Left ventricle myocardium inferior (tissue), 1 donor: ENCODE measurements at places on chromosomes 6 and 20. TPM values are rescaled to one million over a fixed set of nuclear protein-coding genes. Genes with fewer than 3 reads are reported as not detected.

The CEP250 gene
- total RNA-seq: 15.3 TPM

DNA sequence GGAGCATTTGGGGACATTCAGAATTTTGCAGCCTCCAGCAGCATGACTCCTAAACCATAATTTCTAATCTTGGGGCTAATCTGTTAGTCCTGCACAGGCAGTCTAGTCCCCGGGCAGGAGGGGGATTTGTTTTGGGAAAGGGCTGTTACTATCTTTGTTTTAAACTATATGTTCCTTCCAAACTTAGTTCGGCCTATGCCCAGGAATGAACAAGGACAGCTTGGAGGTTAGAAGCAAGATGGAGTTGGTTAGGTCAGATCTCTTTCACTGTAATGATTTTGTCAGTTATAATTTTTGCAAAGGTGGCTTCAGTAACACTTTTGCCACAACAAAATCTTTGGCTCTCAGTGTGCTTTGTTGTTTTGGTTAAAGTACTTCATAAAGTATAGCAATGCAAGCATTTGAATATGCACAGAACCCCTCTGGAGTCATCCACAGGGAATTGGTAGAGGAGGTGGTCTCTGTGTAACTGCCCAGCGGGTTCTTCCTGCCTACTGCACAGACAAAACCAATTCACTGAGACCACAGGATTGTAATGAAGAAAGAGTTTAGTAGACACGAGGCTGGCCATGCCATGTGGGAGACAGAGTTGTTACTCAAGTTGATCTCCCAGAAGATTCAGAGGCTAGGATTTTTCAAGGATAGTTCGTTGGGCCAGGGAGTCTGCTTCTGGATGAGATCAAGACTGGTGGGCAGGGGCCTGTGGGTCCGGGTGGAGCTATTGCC, 224.1 kb upstream of the MYLIP start:
- no peak for DNase-seq

The R3HDML gene
- total RNA-seq: not detected

The BPI gene
- not detected for total RNA-seq

The TRIM40 gene
- not detected for total RNA-seq

DNA sequence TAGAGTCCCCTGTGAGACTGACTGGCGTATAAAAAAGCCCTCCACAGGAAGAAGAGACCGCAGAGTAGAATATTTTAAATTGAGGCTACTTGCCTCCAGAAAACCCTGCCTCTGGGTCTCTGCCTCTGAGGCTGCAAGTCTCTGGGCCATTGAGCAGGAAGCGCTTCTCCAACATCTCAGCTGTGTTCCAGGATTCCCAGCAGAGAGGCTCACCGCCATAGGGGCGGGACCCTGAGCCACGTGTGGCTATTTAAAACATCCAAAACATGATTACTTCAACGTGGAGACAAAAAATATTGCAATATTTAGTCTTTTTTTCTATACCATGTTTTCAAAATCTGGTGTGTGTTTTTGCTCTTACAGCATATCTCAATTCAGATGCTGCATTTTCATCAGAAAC, 59.4 kb downstream of the GNAS-AS1 start:
- DNase-seq: no peak

The PAQR8 gene
- total RNA-seq: 2.0 TPM

GRCh38 chr6:10852361-10852960, 14.1 kb upstream of the MAK start:
- no peak for DNase-seq

DNA sequence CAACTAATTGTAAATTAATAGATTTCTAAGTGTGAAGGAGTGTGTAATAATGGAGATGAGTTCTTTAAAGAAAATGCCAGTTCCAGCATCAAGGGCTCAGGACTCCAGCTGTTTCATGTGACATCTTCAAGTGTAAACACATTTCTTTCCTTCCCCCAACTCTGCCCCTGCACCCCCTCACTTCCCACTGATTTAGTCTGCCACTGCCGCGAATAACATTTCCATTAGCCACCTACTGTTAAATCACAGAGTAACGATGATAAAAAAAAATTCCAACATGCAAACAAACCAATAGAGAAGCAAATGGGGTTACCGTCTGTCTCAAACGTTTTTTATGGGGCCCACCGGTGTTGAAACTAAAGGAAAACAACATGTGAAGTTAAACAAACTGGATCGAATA, 414.3 kb downstream of the SAMD5 start:
- DNase-seq: no peak

The CST5 gene
- total RNA-seq: not detected
